Muscle of leg (tissue), 16 donors: ENCODE measurements at places on chromosomes 11 and 22. TPM values are rescaled to one million over a fixed set of nuclear protein-coding genes. Genes with fewer than 3 reads are reported as not detected.

DNA sequence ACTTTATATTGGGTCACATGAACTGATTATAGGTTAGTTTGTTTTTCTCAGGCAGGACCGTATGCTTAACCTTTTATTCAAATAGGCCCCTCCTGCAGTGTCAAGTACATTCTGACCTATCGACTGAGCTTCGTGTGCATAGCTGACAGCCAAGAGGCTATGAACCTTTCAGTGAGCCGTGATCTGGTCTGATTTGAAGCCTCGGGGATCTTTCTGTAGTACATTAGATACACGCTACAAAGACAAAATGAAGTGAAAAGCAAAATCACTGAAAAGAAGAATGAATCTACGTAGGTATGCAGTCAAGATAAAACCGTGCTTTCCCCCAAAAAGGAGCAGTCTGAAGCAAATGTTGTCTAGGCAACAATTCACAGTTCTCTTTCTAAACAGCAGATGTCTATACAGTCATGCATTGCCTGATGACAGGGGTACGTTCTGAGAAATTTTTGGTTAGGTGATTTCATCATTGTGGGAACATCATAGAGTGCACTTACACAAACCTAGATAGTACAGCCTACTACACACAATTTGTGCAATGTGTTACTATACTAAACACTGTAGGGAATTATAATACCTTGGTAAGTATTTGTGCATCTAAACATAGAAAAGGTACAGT lies 18.1 kb downstream of the JHY start:
- H3K4me1 ChIP-seq, result no peaks in the 10 kb centered on the region
- no peak for DNase-seq
- H3K27ac ChIP-seq, result no peak overlapping the region

GRCh38 chr22:36279219-36279666 lies 26.3 kb downstream of the APOL1 start:
- H3K36me3 ChIP-seq, result peaks cover 29% of the 10 kb centered on the region
- H3K27me3 ChIP-seq, result no peaks in the 10 kb centered on the region
- no peak overlapping the region for H3K4me3 ChIP-seq
- DNase-seq, result no peak
- H3K27ac ChIP-seq, result no peak overlapping the region

GRCh38 chr22:19635644-19636043 lies 78.7 kb upstream of the SEPTIN5 start:
- peaks cover 5% of the 10 kb centered on the region for H3K27me3 ChIP-seq
- H3K36me3 ChIP-seq, result no peaks in the 10 kb centered on the region
- no peak for DNase-seq
- H3K4me1 ChIP-seq, result peaks cover 4% of the 10 kb centered on the region
- H3K27ac ChIP-seq, result no peak overlapping the region
- no peak overlapping the region for H3K4me3 ChIP-seq

DNA sequence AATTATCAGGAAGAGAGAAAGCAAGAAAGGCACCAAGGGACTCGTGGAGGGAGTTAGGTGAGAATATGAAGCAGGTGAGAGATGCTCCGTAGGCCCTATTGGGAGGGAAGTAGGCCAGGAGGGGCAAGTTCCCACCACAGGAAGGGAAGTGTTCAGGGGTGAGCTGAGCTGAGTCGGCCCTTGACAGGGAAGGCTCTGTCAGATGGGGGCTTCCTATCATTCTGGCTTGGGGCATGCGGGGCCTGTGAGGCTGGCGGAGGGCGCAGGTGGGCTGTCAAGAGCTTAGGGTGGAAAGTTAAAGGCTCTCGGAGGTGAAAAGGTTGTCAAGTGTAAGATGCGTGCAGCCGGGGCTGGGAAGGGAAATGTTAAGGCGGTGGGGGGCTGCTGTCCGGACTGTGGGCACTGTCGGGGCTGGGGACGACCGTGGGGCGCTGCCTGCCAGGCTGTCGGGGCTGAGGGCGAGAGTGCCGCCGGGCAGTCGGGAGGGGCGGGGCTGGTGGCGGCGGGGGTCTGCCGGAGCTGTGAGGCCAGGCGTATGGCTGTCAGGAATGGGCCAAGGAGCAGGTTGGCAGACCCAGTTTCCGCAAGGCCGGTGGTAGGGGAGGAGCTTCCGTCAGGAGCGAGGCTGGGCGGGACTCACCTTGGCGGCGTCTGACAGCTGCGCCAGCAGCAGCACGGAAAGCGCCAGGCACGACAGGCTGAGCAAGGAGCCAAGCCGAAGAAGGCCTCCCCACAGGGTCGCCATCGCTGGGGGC lies 496 bp downstream of the TMEM9B start:
- H3K36me3 ChIP-seq, result peaks cover 6% of the 10 kb centered on the region
- H3K27ac ChIP-seq, result peak overlapping the region; percentile 96
- peak overlapping the region; percentile 93 for H3K4me3 ChIP-seq
- H3K27me3 ChIP-seq, result no peaks in the 10 kb centered on the region
- peaks cover 21% of the 10 kb centered on the region for H3K4me1 ChIP-seq

SUSD2 gene
- total RNA-seq, result 0.40 TPM

DNA sequence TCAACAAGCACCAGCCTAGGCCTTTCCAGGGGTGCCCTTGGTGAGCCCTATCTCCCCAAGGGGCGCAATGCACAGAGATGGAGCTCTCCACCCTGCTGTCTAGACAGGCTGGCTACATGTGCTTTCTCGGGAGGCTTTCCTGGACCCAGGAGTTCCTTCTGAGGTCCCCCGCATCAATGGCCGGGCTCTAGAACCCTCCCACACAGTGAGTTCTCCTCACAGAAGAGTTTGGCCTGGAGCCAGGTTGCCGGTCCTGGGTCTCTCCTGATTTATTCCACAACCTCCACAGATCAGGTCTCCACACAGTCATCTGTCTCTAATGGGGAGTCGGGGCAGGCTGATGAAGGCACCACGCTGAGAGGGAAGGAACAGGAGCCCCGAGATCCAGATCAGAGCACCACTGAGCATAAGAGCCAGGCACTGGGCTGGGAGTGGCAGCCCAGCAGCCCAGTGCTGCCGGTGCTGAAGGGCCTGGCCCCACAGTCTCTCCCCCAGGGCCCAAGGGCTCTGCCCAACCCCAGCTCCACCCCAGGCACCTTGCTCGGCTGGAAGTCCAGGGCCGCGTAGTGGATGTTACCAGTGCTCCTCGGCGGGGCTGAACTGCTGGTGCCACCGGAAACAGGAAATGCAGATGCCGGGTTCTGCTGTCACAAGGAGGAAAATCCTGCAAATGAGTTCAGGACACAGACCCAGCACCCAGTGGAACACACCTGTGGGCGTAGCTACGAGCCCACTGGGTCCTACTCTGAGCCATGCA lies 44.7 kb downstream of the GAB4 start:
- no peaks in the 10 kb centered on the region for H3K27me3 ChIP-seq
- DNase-seq, result no peak
- no peak overlapping the region for H3K27ac ChIP-seq
- H3K4me3 ChIP-seq, result no peak overlapping the region
- no peaks in the 10 kb centered on the region for H3K4me1 ChIP-seq

CBLIF gene
- not detected for total RNA-seq

OR2D2 gene
- total RNA-seq, result not detected

DNA sequence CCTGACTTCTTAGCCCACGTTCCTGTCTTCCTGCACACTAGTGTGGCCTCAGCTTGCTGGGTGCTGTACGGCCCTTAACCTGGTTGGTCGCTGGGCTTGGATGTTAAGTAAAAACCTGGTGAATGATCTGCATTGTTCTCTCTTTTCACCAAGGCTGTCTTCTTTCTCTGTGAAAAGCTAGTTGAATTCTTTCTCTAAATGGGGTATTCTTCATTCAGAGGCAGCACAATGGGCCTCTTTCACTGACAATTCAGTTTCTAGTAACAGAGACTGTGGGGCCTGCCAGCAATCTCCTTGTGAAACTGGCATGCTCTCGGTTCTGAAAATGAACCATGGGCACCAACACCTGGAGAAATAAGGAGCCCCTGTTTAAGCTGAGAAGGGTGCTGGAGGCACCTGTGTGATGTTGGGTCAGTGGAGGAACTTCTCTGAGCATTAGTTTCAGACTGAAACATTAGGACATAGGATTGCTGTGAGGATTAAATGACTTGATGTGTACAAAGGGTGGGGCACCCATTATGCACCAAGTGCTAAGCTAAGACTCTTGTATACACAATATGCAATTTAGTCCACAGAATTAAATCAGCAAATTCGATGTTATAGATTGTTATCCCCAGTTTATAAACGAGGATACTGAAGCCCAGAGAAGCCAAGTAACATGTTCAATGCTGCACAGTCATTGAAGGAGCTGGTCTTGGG lies 33.1 kb upstream of the ELF5 start:
- no peak overlapping the region for H3K27ac ChIP-seq
- DNase-seq, result no peak
- H3K4me3 ChIP-seq, result no peak overlapping the region

MMP3 gene
- 0.22 TPM for total RNA-seq

DNA sequence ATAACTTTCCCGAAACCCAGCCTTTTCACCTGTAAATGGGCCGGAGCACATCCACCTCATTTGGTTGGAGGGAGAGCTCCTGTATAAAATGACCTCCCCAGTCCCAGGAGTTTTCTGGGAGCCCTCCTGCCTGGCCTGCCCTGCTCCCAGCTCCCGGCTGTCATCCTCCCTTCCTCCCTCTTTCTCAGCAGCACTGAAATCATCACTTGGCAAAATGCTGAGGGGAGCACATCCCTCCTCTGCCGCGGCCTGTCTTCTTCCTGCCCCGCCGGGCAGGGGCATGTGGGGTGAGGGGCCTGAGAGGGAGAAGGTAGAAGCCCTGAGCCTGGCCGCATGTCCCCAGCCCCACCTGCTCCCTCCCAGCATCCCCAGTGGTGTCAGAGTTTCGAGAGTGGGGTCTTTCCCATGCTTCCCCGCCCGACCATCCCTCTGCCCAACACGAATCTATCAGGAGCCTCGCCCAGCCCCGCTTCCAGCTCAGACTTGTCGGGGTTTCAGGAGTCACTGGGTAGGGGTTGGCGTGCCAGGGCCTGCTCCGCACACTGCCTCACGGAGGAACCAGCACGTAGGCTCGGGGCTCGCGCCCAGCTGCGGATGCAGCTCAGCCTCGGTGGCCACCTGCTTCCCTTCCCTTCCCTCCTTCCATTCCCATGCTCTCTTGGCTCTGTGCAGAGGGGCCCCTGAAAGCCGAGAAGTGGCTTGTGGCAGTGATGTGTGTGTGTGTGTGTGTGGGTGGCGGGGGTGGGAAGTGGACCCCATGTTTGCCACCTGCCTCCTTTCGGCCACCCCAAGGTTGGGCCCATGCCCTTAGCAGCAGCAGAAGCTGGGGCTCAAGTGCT lies 37.1 kb downstream of the NECTIN1 start:
- no peaks in the 10 kb centered on the region for H3K36me3 ChIP-seq
- peaks cover 2% of the 10 kb centered on the region for H3K27me3 ChIP-seq
- H3K4me1 ChIP-seq, result peaks cover 66% of the 10 kb centered on the region

DNA sequence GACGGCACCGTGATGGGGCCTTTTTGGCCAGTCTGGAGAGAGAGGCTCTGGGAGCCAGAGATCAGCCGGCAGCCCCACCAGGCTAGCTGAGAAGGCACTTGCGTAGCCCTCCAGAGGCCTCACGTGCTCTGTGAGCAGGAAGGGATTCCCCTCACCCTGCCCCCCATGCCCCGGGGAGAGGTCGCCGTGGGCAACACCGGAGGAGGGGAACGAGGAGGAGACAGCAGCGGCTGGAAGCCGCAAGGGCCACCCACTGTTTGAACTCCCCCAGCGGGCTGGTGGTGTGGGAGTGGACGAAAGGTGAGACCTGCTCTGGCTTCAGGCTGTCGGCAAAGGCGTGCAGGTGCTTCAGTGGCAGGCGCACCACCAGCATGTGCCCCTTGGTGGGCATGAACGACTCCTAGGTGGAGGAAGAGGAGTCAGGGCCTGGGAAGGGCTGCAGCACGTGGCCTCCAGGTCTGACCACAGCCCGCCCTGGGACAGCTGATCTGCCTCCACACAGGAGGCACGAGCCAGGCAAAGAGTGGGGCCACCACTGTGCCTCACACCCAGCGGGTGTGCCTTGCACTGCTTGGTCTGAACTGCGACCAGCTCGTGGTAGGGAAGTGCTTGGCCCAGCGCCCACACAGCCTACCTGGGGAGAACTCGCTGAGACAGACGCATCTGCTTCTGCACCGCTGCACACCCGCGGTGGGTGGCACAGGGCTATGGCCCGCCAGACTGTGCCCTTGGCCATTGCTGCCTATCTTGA lies 99.9 kb downstream of the MED15 start:
- no peaks in the 10 kb centered on the region for H3K36me3 ChIP-seq
- DNase-seq, result no peak
- no peak overlapping the region for H3K4me3 ChIP-seq
- no peak overlapping the region for H3K27ac ChIP-seq
- no peaks in the 10 kb centered on the region for H3K4me1 ChIP-seq

DNA sequence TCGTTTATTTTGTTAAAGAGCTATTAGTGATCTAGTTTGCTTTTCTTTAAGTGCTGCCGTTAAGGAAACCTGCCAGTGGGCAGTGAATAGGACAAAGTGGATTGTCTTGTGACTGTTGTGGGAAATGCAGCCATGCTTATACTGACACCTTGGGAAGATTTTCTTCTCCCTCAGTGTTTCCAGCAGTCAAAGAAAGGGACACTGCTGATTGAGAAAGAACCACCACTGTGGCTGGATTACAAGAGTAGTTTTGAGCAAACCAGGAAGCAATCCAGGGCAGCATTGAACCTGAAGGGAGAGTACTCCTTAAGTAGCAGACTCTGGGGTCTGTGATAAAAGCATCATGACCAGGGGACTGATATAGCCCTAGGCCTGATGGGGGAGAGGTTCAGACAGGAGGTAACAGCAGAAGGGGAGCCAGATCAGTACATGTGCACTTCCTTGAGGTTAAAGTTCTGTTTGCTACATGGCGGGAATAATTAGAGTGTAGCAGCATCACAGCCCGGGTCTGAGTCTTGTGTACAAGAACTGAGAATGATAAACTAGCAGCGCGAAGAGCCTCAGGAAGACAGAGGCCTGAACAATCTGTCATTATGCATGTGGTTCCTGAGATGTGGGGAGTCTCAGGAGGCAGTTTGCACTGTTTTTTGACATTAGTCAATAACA lies 167.8 kb downstream of the C11orf91 start:
- H3K27me3 ChIP-seq, result no peaks in the 10 kb centered on the region
- no peak overlapping the region for H3K27ac ChIP-seq
- no peaks in the 10 kb centered on the region for H3K36me3 ChIP-seq
- no peaks in the 10 kb centered on the region for H3K4me1 ChIP-seq
- no peak for DNase-seq

DNA sequence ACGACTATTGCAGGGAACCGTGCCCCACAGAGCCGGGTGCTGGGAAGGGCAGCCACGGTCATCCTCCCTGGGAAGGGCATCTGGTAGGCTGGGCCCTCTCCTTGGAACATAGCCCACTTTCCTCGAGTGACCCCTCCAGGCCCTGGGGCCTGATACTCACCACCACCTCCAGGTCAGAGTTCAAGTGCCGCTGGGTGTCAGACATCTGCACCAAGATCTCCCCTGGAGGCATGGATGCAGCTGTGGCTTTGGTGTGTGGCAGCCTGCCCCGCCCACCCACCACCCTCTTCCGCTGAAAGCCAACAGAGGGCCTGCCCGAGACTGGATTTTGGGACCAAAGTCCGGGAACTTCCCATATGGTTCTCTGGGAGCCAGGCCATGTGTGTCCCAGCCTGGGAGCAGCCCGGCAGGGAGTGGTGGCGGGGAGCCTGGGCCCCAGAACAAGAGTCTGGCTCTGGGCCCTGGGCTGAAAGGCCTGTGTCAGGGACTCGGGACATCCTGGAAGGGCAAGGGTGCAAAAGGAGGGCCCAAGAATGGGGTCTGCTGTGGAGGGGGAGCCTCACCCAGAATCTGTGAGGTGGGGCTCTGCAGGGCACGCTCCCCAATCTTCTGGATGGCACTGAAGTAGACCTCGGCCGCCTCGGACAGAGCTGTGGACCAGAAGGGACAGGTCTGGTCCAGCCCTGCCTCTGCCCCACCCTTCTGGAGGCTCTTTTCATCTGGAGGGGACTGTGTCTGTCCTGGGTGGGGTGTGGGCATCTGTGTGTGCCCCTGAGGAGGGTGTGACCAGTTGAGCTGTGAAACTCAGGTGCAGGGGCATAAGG lies 2.6 kb downstream of the BAIAP2L2 start:
- H3K4me1 ChIP-seq, result peaks cover 36% of the 10 kb centered on the region
- peak; percentile 61 for DNase-seq
- H3K27ac ChIP-seq, result no peak overlapping the region
- H3K36me3 ChIP-seq, result no peaks in the 10 kb centered on the region

OR8G5 gene
- total RNA-seq, result not detected
